Left renal cortex interstitium (tissue), 4 donors: ENCODE measurements at places on chromosomes 7 and 10.

DNA sequence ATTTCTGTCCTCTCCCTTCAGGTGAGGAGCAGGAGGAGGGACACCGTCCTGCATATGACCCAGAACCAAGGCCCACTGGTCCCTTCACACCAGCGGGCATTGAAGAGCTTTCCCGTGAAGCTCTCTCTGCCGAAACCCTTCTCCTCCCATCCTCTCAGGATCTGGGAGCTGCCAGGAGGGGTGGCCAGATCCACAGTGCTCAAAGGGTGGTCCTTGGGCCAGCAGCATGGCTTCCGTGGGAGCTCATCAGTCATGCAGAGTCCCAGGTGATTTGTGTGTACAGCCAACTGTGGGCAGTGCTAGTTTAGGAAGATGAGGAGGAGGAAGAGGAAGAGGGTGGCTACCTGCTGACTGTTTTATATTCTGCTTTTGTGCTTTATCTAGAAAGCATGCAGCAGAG, 28.4 kb downstream of the CNPY1 start:
- no peak for DNase-seq

- DNase-seq: no peak
Measured at GRCh38 chr7:158957510-158957906, 101.2 kb downstream of the DYNC2I1 start.

DNA sequence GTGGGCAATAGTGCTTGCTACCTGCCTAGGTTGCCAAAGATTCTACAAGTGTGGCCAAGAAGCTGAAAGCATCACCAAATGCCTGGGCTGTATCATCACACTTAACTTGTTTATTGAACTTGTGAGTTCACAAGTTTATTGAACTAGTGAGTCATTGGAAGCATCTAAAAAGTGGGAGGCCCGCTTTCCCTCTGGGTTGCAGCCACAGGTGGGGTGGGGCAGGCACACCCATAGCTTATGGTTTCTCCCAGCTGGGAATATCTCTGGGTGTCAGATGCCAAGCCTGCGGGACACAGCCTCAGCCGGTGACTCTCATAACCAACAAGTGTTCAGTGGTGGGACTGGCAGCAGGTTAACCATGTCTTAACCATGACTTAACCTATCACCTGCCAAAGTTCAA, 145.9 kb upstream of the FAM13C start:
- DNase-seq: no peak

DNA sequence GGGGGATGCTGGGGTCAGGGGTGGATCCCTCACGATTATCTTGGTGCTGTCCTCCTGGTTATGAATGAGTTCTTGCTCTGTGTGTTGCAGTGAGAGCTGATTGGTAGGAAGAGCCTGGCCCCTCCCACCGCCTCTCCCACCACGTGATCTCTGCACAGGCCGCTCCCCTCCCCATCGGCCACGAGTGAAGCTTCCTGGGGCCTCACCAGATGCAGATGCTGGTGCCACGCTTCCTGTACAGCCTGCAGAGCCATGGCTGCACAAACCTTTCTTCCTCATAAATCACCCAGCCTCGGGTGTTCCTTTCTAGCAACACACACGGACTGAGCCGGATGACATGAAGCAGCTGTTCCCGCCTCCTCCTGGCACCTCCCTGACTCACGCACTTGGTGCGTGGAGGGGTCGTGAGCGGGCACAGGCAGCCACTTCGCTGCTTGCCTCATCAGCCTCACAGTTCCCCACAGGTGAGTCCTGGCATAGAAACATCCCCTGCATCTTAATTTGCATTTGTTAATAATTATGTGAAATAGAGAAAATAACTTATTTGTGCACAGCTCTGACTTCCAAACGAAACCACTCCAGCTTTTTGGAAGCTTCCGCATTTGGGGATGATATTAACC, 210.8 kb downstream of the ADARB2 start:
- DNase-seq: no peak

DNA sequence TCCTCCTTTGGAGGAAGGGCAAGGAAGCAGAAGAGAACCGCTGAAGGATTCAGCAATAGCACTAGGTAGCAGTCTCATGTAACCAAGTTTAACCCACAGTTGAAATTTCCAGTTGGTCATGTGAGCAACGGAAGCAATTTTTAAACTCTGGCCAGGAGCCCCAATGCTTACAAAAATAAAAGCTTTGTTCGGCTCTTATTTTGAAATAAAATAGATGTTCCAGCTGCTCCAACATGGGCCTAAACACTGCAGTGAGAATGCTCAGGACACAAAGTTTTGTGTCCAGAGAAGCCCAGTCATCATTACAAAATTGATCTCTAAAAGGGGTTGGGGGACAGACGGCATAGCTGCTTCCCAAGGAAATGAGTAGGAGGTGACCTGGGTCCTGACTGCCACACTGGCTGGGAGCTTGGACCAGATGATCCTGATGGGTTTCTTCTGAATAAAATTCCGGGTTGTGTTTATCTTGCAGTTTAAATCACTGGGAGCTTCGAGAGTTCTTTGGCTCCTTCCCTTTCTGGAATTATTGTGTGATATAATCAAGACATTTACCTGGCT, 452 bp upstream of the TMEM140 start:
- DNase-seq: no peak

- DNase-seq: no peak
Measured at GRCh38 chr10:86260564-86260963, 106.0 kb downstream of the GRID1 start.

- DNase-seq: no peak
Measured at GRCh38 chr10:61944410-61945147, 43.1 kb downstream of the ARID5B start.

DNA sequence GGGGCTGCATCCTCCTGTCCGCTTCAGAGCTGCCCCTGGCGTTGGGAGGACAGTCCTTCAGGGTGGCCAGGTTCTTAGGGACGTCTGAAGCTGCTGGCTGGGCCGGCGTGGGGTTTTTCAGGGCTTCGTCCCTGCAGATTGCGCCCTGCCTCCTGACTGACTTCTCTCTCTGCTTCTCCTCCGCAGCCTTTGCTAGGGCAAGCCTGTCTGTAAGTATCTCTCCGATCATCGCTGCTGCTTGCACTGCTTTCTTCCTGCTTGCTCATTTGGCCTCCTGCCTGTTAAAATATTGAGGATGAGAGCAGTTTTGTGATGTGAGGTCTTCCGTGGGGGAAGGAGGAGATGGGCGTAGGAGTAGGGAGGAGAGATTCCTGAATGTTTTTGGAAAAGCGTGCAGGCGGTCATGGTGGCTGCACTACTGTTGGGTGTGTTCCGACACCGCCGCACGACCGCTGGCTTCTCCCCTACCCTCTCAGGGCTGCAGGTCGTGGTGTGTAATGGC, 25.3 kb downstream of the PFKFB3 start:
- DNase-seq: no peak

DNA sequence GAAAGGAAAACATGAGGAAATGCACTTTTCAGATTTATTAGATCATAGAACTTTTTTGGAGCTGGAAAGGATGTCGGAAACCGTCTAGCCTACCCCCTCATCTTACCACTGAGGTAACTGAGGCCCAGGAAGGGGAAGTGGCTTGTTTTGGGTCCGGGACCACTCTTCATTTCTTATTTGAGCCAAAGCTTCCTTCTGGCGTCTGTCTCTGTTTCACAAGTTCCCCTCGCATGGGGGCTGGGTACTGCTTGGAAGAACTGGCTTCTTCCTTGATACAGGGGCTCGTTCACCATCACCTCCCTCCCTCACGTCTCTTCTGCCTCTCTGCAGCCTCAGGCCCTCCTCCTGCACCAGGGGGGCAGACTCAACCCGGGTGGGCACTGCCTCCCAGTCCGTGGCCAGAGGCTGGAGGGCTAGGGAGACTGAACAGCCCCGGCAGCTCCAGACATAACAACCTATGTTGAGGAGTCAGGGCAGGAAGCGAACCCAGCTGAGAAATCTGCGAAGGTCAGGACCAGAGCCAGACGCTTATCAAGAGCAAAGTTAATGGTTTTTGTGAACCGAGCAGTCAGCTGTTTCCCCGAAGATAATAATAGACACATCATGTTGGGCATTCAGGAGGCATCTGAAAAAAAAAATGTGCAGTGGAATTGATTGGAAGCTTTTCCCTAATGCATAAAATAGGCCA, 12.9 kb downstream of the HTRA1 start:
- no peak for DNase-seq

GRCh38 chr10:60817398-60817805, 39.1 kb downstream of the CDK1 start:
- DNase-seq: no peak

GRCh38 chr7:96548664-96549063, 161.0 kb downstream of the SEM1 start:
- DNase-seq: no peak

DNA sequence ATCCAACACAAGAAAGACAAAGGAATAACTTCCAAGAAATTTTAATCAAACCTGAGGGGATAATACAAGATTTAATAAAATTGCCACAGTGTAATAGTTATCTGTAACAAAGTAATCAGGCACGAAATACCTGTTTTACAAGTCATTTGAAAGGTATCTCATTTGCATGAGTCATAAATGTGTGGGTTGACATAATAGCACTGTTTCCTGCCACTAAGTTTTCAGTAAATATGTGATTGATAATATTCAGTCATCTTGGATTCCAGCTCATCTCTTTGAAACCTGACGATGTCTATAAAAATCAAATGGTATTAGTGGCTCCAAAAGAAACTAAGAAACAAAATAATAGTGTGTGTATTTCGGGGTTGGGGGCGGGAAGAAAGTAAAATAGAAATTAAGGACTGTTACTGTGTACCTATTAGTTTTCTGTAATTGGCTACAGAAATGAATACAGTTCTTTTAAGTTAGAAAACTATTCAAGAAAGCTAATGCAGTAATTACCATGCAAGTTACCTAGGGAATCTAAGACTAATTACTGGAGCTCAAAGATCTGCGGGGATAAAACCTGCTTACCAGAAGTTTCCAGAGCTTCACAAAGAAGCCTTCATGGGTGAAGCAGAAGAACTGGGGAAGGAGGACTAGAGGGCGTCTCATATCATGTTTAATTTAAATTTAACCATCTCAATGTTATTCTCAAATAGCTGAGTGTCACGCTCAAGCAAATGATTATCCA, 100.7 kb downstream of the ST8SIA6 start:
- no peak for DNase-seq

DNA sequence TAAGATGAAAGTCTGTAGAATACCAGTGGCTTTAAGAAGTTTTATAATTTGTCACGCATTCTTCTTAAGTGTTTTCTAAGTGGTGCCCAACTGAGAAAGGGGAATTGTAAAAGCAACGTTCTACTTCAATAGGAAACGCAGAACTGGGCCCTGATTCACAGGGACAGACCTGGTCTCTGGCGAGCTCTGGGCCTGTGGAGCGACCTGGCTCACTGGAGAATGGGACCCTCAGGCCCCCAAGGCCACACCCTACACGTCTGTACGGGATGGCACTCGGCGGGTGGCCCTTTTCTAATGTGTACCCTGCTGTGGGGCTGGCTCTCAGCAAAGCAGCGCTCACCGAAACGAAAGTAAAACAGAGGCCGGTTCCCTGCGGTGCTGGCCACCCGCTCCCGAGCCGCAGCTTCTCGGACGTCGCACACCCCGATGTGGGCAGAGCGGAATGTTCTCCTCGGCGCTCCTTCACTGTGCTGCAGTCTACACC, 205.0 kb downstream of the DIP2C start:
- no peak for DNase-seq

GRCh38 chr7:33179519-33179918, 50.2 kb downstream of the BBS9 start:
- DNase-seq: no peak

- no peak for DNase-seq
Measured at GRCh38 chr10:124008681-124009080, 84.7 kb downstream of the CHST15 start.

DNA sequence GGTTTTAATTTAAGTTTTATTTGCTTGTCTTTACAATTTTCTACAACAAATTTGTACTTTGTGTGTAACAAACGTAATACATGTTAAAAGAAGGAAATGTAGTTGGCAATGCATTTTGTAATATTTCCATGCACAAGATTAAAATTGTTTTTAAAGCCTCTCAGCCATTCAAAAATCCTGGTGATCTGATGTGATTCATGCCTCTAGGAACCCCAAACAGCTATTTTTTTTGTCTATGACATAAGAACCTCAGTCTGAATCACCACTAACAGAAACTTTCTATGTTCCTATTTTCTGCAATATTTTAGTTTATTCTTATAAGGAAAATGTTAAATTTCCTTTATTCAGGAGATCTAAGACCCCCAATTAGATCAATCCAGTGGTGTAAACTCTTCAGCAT, 183.1 kb upstream of the YAE1 start:
- no peak for DNase-seq

GRCh38 chr7:46900312-46901263, 681.3 kb downstream of the TNS3 start:
- no peak for DNase-seq

DNA sequence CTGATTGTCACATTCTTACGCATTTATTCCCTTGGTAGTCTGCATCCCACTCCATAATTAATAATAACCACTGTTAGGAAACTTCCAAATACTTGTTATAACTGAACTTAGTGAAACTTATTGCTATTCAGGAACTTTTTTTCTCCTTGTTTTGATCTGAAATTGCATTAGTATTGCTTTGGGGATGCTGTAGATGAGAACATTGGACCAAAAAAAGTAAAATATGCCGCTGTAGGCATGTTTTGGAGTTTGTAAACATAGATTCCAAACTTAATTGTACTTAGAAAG, 1.7 kb downstream of the PPP1R9A start:
- no peak for DNase-seq
